Epithelial cell of proximal tubule (primary cell): ENCODE measurements at places on chromosomes 4 and X. TPM values are rescaled to one million over a fixed set of nuclear protein-coding genes. Genes with fewer than 3 reads are reported as not detected.
A peak's percentile ranks its signal among the peaks of the same experiment; 100 is the strongest.

GRCh38 chr4:183517781-183518180 lies 12.9 kb downstream of the ING2 start:
- no peak for DNase-seq

- no peak for DNase-seq
Observed at GRCh38 chr4:84750260-84750959, 167.5 kb downstream of the CDS1 start.

DNA sequence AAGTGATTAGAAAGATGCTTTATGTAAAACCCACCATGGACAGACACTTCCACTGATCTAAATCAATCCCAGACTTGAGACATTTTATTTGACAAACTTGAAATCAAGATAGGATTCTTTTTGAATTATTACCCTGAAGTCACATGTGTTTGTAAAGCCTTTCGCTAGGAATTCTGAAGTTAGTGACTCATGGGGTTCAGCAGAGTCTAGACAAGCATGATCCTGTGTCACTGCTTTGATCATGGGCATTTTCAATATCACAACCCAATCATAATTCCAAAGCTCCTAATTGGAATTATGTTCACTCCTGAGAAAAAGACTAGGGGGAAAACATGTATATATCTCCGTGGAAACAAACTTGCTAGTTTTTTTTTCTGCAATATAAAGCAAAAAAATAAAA lies 67.5 kb upstream of the BMP3 start:
- DNase-seq, result no peak

DNA sequence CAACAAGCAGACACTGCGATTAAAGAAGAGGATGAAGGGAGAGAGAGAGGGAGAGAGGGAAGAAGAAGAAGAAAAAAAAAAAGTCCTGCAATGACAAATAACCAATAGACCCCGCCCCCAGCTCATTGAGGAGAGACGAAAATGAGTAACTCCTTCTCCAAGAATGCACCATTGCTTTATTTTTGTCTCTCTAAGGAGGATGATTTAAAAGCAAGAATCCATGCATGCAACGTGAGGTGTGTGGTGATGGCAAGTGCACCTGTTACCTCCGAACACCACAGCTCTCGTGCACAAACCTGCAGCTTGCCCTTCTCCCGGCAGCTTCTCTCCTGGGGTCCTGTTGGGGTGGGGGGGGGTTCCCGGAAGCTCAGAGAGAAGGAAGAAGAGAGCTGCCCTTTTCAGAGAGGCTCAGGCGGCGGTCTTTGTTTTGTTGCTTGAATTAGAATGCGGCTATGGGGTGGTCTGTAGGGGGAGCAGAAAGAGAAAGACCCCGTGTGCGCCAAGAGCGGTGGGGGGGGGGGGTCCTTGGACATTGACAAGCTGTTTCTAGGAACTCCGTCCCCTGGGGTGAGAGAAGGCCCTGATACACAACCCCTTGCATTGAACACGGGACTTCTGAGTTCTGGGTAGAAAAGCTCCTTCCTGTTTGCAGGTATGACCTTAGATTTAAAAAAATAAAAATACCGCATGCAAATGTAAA lies 100.7 kb downstream of the CRLF2 start:
- DNase-seq, result no peak

DNA sequence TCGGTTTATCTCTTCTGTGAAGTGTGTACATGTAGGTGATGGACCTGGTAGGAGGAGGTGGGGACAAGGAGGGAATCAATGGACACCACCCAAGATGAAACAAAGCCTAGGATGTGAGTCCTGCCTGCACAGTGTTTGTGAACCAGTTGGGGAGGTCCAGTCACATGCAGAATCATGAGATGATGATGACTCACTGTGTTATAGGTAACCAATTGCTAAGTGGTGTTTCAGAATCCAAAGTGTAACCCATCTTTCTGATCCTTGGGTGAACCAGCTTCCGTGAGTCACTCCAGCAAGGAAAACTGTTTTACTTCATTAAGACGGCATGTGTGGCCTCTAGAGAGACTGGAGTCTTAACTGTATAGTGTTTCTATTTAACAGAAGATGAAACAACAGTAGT lies 57.9 kb upstream of the HPF1 start:
- peak; percentile 98 for DNase-seq

- no peak for DNase-seq
Observed at GRCh38 chr4:183142571-183143550, 43.8 kb downstream of the WWC2 start.

DNA sequence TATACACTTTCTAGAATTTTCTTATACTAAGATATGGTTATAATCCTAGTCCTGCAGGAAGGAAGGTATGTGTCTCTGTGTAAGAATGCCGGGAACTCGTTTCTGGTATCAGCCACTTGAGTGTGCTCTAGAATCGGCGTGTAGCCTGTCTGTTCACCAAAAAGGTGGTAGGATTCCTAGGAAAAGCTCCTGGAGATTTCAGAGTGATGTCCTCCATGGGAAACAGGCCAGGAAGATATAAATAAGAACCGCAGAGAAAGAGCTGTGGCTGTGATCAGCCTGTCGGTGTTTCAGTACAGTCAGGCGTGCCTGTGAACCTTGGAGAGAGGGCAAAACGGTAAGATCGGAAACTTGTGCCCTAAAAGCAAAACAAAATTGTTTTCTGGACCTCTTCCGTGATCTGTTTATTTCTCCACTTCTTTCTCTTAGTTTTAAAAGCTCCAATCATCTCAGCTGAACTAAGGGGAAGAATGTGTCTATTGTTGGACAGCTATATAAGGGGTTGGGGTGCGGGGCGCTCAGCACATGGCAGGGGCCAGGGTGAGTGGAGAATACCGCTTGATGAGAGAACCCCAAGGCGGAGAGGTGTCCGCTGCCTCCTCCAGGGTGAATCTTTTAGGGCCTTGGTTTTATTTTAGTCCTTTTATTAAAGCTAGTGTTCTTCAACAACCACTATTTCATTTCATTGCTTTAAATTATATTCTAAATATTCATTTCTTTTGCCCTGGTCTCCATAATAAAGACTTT lies 303.8 kb upstream of the TENM3 start:
- no peak for DNase-seq

- no peak for DNase-seq
Observed at GRCh38 chr4:88033309-88033708, 25.9 kb downstream of the PKD2 start.

DNA sequence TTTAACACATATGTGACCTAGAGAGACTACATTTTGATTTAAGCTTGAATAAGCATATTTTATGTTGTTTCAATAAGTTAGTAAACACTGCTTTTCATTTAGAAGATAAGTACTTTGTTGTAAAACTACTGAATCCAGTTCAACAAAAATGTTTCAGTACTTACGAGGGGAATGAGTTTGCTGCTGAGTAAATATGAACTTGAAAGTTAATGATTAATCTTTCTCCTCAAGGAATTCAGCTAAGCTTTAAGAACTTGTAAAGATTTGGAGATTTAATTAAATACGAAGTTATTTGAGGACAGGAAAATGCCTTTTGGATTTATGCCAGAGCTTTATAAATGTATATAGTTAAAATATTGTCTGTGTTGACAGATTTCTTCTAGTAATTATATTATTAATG lies 933.0 kb upstream of the LCORL start:
- DNase-seq, result no peak

Gene PLXNA3
- total RNA-seq, result 5.9 and 14.6 TPM in 2 replicates

Gene SPRY1
- 6.4 and 14.8 TPM in 2 replicates for total RNA-seq
